H9 (cell line): ENCODE measurements at places on chromosomes 6 and 20.

DNA sequence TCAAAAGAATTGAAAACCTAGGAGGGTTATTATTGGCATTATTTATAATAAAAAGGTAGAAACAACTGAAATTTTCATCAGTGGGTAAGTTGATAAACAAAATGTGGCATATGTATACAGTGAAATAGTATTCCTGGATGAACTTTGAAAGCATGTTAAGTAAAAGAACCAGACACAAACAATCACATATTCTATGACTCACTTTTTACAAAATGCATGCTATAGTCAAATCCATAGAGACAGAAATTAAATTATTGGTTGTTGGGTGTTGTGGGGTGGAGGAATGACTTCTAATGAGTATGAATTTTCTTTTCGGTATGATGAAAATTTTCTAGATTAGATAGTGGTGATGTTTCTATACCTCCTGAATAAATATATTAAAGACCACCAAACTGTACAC, 94.6 kb downstream of the LRRC1 start:
- no peak overlapping the region for H3K27ac ChIP-seq
- H3K4me3 ChIP-seq = no peak overlapping the region
- peaks cover 7% of the 10 kb centered on the region for H3K4me1 ChIP-seq

DNA sequence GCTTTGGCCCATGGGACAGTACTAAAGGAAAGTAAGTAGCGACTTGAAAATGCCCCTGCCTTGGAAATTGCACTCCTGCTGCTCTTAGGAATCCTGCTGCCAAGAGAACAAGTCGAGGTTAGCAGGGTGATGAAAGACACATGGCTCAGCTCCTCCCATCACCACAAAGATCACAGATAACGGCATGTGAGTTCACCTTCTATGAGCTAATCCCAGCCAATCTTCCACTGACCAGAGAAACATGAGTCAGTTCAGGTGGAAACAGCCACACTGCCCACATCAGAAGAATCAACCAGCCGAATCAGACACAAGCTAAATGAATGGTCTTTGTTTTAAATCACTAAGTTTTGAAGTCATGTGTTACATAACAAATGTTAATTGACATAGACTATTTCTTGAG, 106.3 kb downstream of the PRKN start:
- DNase-seq = no peak
- no peaks in the 10 kb centered on the region for H3K36me3 ChIP-seq
- peaks cover 5% of the 10 kb centered on the region; the same call in 1 of the 2 replicates for H3K4me1 ChIP-seq
- no peak overlapping the region for H3K4me3 ChIP-seq
- H3K27me3 ChIP-seq = no peaks in the 10 kb centered on the region
- H3K27ac ChIP-seq = no peak overlapping the region

DNA sequence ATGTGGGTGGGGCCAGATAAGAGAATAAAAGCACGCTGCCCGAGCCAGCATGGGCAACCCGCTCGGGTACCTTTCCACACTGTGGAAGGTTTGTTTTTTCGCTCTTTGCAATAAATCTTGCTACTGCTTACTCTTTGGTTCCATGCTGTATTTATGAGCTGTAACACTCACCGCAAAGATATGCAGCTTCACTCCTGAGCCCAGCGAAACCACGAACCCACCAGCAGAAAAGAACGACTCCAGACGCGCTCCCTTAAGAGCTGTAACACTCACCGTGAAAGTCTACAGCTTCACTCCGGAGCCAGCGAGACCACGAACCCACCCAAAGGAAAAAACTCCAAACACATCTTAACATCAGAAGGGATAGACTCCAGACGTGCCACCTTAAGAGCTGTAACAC, 76.7 kb downstream of the TFAP2A start:
- H3K27me3 ChIP-seq = no peaks in the 10 kb centered on the region
- no peak overlapping the region for H3K27ac ChIP-seq
- no peak overlapping the region for H3K4me3 ChIP-seq
- no peaks in the 10 kb centered on the region for H3K4me1 ChIP-seq

DNA sequence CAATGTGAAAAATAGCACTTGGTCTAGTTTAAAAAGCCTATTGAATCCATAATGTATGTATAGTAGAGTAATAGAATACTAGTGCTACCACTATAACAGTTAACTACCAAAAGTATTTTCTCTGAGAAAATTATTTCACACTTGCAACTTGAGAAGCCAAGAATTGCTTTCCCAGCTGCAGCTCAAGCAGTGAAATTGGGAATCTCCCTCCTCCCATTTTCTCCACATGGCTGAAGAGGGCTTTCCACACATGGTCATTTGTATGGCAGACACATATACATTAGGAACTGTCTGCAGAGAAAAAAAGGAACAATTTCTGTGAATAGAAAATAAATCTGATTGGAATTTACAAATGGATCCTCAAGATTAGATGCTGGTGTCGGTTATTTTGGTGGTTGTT, 34.5 kb downstream of the TOMM6 start:
- no peak overlapping the region for H3K4me3 ChIP-seq
- DNase-seq = no peak
- no peaks in the 10 kb centered on the region for H3K36me3 ChIP-seq
- H3K27ac ChIP-seq = no peak overlapping the region
- H3K4me1 ChIP-seq = no peaks in the 10 kb centered on the region
